ENCODE measurements at places on chromosomes 2 and 18.
A peak's percentile ranks its signal among the peaks of the same experiment; 100 is the strongest.

DNA sequence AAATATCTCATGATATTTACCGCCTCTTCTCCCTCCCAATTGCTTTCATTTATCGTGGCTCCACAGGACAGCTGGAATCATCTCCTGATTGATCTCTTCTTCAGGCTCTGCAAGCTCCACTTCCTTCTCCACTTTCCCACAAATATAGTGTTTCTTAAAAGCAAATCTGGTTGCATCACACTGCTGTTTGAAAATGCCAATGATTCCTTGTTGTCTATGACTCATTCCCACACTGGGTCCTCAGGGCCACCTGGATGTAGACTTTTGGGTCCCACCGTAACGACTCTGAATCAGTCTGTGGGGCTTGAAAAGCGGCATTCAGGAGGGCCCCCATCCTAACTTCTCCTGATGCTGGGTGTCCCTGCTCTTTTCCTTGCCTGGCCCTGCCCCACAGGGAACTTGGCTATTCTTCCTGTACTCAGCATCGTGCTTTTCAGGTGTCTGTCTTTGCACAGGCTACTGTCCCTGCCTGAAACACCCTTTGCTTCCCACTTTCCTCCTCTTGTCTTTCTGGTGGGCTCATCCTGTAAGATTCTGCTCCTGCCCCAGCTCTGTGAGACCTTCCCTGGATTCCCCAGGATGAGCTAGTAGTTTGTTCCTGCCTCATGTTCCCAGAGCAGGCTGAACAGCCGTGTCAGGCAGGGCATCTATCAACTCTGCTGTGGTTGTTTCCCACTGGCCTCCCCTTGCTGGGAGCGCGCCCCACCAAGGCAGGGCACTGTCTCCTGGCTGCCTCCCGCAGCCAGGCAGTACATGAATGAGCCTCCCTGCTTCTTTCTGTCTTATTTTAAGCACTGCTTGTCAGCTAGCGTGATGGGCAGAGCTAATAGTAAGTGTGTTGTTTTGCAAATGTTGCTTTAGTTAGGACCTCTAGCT lies 111.9 kb downstream of the KCTD1 start:
- DNase-seq = no peak

- DNase-seq = no peak
These were observed 367 bp downstream of the FBXO48 start for GRCh38 chr2:68466778-68467076.

- no peak for DNase-seq
These were observed 7.5 kb downstream of the COPS8 start for GRCh38 chr2:237092920-237093781.

GRCh38 chr18:46250084-46250811 lies 146.1 kb downstream of the HAUS1 start:
- peak; percentile 51 for DNase-seq

DNA sequence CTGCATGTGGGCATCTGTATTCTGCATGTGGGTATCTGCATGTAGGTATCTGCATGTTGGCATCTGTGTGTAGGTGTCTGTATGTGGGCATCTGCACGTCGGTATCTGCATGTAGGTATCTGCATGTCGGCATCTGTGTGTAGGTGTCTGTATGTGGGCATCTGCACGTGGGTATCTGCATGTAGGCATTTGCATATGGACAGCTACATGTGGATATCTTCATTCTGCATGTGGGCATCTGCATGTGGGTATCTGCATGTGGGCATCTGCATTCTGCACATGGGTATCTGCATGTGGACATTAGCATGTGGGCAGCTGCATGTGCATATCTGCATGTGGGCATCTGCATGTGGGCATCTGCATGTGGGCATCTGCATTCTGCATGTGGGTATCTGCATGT lies 537.4 kb downstream of the RNF144A start:
- no peak for DNase-seq

DNA sequence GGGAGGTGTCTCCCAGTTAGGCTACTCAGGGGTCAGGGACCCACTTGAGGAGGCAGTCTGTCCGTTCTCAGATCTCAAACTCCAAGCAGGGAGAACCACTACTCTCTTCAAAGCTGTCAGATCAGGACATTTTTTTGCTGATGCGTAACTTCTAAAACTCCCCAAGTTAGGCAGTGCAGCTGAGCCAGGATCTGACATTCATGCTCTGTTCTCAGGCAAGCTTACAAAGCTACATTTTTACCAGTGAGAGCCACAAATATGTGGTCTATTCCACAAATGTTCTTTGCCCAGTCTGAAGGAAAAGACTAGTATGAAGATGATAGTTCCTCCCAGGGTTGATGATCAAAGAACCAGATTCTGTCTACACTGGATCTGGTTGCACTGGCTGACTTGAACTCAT lies 184.1 kb downstream of the MTCL1 start:
- no peak for DNase-seq

GRCh38 chr18:36392979-36393287 lies 95.4 kb downstream of the FHOD3 start:
- no peak for DNase-seq

- peak; percentile 34 for DNase-seq
These were observed at the start of gene KRTCAP3 for GRCh38 chr2:27441958-27442919. TSS of gene KRTCAP3 (plus strand) at chr2:27442381. CDS start at chr2:27442413, 32 bp downstream.

- DNase-seq = no peak
These were observed 55.1 kb downstream of the AAK1 start for GRCh38 chr2:69588403-69588802.

- DNase-seq = peak; percentile 22
These were observed 43.2 kb downstream of the SP140 start for GRCh38 chr2:230268606-230269243.

DNA sequence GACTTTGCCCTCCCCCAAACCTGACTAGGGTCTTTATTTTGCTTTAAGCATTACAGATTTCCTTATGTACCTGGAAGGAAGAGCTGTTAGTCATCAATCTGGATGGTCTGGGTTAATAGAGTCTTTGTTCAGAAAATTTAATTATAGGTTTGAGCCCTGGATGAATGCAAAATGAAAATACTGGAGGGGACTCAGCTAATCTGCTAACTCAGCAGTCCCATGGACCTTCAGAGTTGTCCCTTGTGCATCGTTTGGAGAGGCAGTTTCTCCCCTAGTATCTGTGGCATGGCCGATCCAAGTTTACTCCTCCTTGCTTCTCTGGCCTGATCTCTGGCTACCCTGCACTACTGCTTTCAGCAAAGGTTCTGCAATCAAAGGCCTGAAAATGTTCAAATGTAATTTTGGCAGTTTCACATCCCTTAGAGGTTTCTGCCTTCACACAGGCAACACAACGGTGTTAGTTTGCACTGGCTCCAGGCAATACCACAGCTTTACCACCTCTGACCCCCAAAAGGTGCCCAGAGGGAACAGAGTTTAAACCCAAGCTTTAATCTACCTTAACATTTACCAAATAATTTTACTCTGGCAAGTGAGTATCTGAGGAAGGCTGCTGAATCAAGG lies 134.3 kb downstream of the THADA start:
- DNase-seq = no peak

- no peak for DNase-seq
These were observed 111.2 kb downstream of the TPGS2 start for GRCh38 chr18:36717422-36718110.

DNA sequence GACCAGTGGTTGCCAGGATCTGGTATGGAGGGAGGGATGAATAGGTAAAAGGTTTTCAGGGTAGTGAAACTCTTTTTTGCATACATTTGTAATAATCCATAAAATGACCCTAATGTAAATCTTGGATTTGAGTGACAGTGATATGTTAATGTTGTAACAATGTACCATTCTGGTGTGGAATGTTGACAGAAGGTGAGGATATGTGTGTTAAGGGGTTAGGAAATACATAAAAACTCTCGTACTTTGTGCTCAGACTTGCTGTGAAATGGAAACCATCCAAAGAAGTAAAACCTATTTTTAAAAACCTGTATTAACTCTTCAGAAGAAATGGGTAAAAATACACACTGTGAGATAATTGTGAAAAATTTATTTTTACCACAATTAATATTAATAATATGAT lies 66.2 kb downstream of the SYT4 start:
- DNase-seq = no peak

GRCh38 chr2:205815673-205816072 lies 133.4 kb downstream of the NRP2 start:
- DNase-seq = no peak

DNA sequence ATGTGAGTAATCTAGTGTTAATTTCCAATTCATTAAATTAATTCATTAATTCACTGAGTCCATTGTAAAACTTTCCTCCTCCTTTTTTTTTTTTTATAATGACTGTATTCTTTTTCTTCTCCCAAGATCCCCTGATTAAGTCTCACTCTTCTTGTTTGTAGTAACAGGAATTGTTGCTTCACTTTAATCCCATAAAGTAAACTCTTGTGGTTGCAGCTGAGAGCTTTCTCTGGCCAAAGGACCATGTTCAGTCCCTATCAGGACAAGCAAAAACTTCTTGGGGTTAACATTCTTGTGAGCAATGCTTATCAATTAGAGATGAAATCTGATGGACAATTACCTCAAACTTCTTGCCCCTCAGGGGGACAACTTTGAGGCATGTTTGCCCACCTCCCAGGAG lies 400.2 kb upstream of the SPHKAP start:
- no peak for DNase-seq

DNA sequence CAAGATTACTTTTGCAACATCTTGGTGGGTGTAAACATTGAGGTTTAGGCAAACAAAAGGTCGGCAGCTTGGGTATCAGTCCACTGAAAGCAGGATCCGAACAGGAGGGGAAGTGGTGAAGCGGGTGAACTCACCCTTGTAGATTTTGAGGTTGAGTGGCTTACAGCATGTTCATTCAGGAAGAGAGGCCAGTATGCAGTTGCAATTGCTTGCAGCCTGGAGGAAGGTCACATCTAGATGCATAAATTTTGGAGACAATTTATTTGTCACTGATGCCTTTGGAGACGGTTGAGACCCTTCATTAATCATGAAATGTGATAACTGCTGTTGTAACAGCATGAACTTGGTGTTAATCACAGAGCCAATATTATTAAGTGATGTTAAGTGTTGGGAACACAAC lies 131.1 kb downstream of the LTBP1 start:
- no peak for DNase-seq

GRCh38 chr2:54945391-54946219 lies 104.6 kb downstream of the RTN4 start:
- peak; percentile 42 for DNase-seq

DNA sequence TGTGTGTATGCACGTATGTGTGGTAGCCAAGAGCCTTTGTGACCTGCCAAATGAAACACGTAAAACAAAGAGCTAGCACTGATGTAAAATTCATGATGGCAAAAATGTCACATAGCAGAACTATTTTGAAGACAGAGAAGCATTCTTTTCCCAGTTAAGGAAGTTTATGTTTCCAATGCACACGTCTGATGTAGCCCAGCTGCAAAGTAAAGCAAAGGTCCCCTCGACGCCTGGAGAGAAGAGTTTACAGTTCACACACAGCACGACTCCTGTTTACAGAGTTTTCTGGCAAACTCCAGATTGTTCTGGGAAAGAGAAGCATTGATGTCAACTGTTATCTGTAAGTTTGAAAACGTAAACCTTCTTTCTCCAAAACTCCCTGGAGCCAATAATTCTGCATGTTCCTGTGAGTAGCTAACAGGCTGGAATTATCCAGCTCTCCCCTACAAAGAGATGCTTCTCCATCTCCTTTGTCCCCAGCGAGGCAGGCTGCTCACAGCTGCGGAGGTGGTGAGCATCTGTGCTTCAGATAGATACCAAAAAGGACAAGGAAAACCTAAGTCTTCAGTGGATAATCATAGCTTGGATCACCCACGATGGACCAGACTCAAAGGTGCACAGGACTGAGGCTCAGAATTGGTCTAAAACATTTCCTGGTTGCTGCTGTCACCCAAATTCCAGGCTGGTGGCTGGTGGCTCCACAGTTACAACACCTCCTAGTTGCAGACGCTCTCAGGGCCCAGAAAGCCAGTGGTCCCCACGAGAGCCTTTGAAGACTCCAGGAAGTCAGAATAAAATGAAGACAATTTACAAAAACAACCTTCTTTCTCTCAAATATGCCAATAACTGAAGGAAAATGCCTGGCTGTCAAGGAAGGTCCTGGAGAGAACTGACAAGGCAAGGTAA lies 87.4 kb downstream of the COL6A3 start:
- no peak for DNase-seq

- DNase-seq = no peak
These were observed 447.4 kb upstream of the TRIB2 start for GRCh38 chr2:12269041-12269972.

DNA sequence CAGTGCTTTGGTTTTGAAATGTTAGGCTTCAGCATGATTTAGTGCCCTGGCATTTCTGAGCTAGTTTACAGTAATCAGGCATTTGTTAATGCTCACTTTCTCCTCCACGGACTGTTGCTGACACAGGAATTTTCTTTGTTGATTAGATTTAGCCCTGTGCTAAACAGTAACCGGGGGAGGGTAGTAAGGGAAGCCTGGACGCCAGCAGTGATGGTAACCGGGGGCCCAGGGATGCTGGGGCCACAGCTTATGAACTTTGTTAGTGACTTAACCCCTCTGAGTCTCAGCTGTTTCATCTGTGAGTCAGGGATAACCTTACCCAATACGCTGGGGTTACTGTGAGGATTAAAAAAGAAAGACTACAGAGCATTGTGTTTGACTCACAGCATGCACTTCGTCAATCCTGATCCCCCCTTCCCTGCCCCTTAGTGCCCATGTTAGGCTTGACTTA lies 33.5 kb downstream of the KLHL29 start:
- no peak for DNase-seq

- no peak for DNase-seq
These were observed 21.4 kb upstream of the HAAO start for GRCh38 chr2:42813763-42814162.

- no peak for DNase-seq
These were observed 94.8 kb upstream of the B3GNT7 start for GRCh38 chr2:231300722-231301076.

DNA sequence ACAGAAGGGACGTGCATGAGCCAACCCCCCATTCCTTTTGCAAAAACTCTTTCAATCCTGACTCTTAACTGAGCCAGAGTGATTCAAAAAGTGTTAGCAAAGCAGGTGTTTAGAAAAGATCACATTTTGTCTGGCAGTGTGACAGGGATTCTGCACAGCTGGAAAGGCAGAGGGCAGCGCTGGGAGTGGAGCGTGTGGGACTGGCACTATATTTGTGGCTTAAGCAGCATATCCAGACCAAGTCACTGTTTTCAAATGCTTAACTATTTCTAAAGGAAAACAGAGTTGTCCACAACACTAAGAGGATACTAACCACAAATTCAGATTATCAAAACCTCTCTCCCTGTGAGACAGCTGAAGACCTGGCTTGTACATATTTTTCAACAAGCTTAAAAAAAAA lies 19.0 kb downstream of the CABYR start:
- DNase-seq = no peak

- no peak for DNase-seq
These were observed 156.3 kb downstream of the DOCK10 start for GRCh38 chr2:224885836-224886547.

DNA sequence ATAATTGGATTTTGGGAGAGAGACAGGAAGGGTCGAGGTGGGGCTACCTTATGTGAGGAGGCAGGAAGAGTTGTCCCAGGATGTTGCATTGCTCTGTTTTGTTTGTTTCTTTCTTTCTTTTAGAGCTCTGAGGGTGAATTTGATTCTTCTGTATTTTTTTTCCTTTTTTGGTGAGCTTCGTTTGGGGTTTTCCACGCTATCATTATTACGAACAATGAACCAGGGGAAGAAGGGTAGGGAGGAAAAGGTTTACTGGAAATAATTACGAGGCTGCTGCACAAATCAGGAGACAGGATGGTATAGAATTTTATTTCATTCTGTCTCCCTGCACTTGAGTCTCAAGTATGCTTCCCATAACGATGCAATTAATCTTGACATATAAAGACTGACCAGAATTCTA lies 51.4 kb upstream of the ZNF516 start:
- no peak for DNase-seq
